ENCODE measurements at places on chromosomes 16 and 17.

DNA sequence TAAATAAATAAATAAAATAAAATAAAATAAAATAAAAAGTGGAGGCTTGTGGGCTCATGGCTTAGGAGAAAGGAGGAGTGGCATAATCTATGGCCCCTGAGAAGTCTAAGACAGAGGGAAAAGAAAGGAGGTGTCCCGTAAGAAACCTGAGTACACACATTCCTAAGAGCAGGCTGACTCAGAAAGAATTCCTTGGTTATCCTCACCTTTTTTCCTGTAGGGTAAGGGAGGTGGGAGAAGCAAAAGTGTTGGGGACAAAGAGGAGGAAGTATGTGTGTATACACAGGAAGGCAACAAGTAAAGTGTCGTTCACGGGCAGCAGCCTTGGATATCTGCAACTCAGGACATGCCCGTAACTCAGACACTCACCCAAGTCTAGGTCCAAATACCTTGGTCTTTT, 29.3 kb downstream of the MARF1 start:
- no peak for DNase-seq

DNA sequence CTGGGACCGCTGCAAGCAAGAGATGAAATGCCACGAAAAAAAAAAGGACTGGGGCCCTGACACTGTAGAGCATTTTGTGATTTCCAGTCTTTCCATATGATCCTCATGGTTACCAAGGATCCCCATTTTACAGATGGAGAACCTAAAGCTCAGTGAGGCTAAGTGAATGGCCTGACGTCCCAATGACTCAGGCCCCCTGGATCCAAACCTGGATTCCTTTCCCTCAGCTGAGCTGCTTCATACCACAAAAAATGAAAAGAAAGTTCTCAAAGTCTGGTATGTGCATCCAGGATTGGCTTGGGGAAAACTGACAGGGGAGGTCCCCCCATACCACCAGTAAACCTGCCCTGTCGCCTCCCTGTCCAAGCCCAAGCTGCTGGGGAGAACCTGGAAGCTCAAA, 80.5 kb downstream of the TEX14 start:
- no peak for DNase-seq

- DNase-seq: no peak
Measured at GRCh38 chr16:87619360-87620200, 17.3 kb downstream of the JPH3 start.

DNA sequence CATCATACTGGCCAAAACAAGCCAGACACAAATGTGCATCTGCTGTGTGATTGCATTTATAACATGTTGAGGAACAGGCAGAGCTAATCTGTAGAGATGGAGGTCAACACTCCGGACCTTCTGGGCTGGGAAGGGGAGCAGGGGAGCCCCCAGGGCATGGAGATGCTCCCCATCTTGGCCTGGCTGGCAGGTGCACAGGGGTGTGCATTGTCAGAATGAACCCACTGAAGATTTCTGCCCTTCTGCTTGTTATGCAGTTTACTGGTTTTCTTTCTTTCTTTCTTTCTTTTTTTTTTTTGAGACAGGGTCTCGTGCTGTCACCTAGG, 146.9 kb downstream of the CMIP start:
- DNase-seq: no peak

- no peak for DNase-seq
Measured at GRCh38 chr16:84448444-84448843, 56.0 kb downstream of the MEAK7 start.

DNA sequence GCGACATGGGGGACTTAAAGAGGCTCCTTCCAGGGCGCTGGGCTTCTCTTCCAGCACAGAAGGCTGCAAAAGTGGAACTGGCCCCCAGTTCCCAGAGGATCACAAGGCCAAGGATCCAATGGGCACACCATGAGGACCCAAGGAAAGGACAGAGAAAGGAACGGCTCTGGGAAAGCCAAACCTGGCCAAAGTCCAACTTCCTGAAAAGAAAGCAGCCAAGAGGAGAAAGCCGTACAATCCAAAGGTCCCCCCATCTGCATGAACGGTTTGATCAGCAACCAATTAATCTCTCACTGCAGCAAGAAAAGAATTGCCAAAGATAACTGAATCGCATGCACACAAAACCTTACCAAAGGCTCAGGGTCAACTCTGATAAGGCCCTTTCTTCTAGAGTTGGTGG, 19.8 kb upstream of the ICAM2 start:
- no peak for DNase-seq

DNA sequence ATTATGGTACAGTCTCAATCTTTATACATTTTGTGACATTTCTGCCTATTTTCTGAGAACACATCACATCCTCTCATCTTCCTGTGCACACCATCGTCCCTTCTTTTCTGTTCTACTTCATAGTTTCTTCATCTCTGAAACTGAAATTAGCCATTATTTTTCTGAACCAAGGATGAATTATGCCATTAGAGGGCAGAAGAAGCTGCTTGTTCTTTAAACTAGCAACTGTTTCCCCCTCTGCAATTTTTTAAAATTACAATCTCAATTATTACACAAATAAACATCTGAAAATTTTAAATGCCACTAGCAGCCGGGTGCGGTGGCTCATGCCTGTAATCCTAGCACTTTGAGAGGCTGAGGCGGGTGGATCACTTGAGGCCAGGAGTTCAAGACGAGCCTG, 41.3 kb downstream of the RBBP6 start:
- no peak for DNase-seq

- DNase-seq: no peak
Measured at GRCh38 chr17:20218272-20218671, 209.1 kb downstream of the SPECC1 start.

- no peak for DNase-seq
Measured at GRCh38 chr17:44628243-44629188, 27.8 kb upstream of the MEIOC start.

GRCh38 chr17:68328676-68329075, 37.4 kb downstream of the ARSG start:
- DNase-seq: no peak

- no peak for DNase-seq
Measured at GRCh38 chr16:71914802-71915201, 19.5 kb downstream of the IST1 start.

GRCh38 chr16:52422307-52422706, 124.6 kb downstream of the TOX3 start:
- no peak for DNase-seq

- DNase-seq: no peak
Measured at GRCh38 chr16:89525146-89525913, 17.1 kb downstream of the SPG7 start.

DNA sequence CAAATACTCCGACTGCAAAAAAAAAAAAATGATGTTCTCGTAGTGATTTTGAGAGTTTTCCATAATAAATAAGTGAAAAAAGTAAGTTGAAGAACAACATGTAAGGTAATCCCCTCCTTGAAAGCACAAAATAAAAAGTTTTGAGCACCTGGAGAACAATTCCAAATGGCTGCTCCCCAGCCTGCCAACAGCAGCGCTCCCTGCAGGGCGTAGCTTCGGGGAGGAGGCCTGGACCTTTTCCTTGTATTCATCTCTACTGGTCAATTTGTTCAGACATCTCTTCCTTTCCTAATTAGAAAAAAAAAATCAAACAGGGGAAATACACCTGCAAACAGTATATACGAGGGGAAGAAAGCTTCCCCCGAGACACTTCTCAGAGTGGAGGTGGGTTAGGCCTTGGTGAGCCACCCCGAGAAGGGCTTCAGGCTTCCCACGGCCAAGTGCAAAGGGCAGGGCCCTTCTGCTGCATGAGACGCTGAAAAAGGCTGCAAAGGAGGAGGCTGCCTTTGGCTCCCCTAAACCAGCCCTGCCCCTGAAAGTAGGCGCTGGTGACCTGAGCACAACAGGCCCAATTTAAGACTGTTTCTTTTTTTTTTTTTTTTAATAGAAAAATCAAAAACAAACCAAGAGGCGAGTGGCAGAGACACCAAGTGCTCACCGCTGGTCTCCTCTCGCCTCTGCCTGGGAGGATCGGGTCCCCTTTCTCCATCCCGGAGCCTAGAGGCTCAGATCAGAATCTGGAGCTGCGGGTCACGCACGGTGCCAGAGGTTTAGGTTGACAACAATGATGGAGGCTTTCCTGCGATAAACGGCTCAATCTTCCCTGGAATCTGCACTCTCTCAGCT, 193.1 kb upstream of the FOXF1 start:
- no peak for DNase-seq

DNA sequence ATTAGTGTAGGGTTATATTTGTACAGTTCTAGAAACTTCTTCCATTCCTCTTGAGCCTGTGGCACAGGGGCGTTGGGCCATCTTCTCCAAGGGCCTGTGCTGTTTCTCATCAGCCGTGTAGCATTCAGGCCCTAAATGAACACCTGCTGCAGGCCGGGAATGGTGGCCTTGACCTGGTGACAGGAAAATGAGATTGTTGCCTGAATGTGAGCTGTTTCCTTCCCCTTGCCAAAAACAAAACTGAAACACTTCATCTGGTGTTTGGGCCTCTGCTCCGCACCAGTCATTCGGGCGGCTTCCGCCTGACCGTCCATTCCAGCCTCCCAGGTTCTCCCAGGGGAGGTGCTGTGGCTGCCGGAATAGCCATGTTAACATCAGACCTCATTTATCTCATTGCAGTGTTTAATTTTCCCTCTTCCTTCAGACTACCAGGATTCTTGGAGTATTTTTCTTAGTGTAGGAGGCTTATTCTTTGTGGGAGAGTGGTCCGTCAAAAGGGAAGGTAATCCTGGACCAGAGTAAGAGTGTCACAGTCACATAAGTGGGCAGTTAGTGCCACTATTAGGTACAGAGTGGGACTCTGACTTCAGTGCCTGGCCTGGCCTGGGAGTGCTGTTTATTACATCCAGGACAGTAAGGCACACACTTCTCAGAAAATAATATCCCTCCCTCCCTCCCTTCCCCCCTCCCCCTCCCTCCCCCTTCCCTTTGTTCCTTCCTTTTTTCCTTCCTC, 61.9 kb downstream of the WWP2 start:
- DNase-seq: no peak

GRCh38 chr17:59152925-59153324, 2.1 kb downstream of the SKA2 start:
- DNase-seq: no peak

- no peak for DNase-seq
Measured at GRCh38 chr16:23500212-23500861, 10.0 kb downstream of the GGA2 start.

GRCh38 chr17:73371285-73371684, 59.5 kb upstream of the CDC42EP4 start:
- DNase-seq: no peak

DNA sequence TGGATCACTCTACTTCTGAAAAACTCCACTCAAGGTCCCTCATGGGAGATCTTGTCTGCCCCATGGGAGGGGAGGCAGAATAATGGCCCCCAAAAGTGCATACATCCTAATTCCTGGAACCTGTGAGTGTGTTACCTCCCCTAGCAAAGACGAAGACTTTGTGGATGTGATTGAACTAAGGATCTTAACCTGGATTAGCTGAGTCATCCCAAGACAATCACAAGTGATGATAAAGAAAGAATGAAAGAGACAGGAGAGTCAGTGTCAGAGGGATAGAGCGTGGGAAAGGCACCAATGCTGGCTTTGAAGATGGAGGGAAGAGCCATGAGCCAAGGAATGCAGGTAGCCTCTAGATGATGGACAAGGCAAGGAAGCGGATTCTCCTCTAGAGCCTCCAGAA, 374.7 kb upstream of the DYNLRB2 start:
- DNase-seq: no peak

GRCh38 chr17:18141210-18141803, 32.8 kb downstream of the MYO15A start:
- no peak for DNase-seq

DNA sequence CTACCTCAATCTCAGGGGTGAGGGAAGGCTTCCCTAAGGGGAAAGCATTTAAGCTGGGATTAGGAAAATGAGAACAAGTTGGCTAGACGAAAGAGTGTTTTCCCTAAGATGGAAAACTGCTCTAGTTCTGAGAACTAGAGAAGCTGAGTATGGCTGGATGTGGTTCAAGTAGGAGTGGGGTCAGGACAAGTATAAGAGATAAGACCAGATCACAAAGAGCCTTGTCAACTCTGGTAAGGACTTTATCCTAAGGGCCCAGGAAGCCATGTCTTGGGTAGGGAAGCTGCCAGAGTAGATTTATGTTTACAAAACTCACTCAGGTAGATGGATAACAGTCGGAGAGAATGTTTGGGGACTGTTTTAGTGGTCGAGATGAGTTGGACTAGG, 1.7 kb downstream of the ANKS4B start:
- no peak for DNase-seq

- DNase-seq: no peak
Measured at GRCh38 chr16:74586948-74587347, 20.0 kb downstream of the GLG1 start.

GRCh38 chr17:27413792-27414191, 42.5 kb upstream of the KSR1 start:
- no peak for DNase-seq

DNA sequence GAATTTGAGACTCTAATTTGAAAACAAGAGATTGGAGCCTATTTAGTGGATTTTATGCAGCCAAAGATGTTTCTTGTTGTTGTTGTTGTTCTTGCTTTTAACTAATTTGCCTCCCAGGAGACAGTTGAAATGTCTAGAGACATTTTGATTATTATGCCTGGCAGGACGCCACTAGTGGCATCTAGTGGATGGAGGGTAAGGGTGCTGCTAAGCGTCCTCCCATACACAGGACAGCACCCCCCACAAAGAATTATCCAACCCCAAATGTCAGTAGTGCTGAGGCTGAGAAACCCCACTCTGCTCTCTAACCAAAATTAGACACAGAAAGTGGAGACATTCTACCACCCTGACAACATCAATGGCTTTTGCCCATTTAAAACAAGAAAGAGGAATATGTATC, 15.4 kb upstream of the HSBP1 start:
- no peak for DNase-seq

DNA sequence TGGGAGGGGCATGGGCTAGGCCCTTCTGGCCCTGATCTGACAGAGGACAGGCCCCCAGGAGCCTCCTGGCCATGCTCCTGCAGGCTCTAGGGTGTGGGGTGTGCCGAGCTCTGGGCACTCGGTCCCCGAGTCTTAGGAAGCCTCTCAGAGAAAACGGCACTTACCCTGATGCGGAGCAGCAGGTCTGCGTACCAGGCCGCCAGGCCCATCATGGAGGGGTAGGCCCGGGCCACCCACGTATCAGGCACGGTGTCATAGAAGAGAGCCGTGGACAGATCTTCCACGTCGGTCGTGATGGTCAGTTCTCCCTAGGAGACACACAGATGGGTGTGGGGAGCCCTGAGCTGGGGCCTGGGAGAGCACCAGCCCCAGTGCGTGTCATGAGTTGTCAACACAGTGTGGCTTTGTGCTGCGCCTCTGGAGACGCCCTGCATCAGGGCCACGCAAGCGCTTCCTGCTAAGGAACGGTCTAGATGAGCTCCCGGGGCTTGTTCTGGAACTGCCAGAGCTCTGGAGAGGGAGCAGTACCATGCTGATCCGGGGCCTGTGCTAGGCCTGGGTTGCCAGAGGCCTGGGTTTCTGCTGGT, 47.9 kb downstream of the PGS1 start:
- DNase-seq: no peak

GRCh38 chr17:4116516-4116915, 26.3 kb downstream of the ZZEF1 start:
- no peak for DNase-seq

DNA sequence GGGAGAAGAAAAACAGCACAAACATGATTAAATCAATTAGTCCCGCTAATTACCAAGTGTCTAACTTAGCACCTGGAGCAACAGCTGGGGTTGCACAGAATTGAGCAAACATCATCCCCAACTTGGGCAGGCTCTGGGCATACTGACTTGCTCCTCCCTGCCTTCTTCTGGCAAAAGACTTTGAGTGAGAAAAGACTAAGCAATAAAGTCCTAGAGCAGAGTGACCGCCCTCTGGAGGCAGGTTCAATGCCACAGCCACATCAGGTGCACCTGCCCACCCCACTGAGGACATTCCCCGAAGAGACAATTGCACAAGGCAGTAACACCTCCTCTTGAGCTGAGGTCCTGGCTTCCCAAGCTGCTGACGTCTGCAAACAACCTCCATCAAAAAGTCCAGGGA, 358.3 kb downstream of the SOX9 start:
- no peak for DNase-seq

All from activated gamma-delta T cell (primary cell).